NCI-H1105 (cell line): ENCODE measurements at places on chromosomes 12 and 14.

- DNase-seq: no peak
Measured at GRCh38 chr14:101627915-101628262, 66.6 kb downstream of the DIO3 start.

DNA sequence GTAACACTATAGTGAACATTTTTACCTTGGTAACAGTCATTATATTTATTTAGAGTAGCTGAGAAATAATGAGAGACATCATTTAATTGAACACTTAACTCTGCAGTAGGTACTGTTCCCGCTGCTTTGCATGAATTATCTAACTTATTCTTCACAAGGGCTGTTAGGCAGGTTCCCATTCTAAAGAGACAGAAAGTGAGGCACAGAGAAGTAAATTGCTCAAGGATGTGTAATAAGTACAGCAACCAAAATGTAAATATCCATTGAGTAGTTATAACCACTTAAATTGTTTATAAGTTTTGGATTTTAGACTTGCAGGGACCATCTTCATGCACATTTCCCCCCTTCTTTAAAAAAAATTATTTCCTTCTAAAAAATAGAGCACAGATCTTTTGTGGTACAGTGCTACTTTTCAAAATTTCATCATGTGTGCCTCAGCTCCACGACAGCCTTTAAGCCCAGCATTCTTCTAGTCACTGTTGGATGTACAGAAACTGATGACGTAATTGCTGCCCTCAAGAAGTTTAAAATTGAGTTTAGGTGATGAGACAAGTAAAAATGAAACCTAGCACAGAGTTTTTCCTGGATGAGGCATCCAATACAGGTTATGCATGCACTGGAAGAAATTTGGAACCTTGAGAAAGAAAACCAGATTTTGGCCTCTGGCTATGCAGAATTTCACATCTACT is 6.0 kb upstream of the MANSC4 start:
- DNase-seq: no peak

GRCh38 chr12:27260746-27261145 is 16.7 kb downstream of the STK38L start:
- DNase-seq: no peak

DNA sequence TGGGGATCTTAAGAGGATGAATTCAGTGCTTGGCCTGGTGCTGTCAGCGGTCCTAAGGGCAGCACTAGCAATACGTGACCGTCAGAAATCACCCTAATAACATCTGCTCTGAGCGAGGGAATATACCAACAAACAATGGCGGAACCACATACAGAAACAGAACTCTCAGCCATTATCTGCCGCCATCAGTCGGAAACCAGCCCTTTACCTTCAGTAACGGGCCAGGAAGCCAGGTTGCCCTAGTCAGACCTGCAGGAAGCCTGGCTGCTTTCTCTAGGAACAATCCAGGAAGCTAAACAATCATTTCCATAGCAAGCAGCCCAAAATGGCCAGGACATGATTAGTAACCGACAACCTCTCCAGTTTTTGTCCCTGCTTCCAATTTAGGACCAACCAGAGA is 5.6 kb downstream of the CDCA4 start:
- DNase-seq: no peak

GRCh38 chr12:122526683-122527477 is at the start of the genes KNTC1 and RSRC2:
Gene KNTC1 (plus strand): TSS chr12:122527249. CDS start chr12:122530064, 2,815 bp downstream.
Gene RSRC2 (minus strand): TSS chr12:122526936. CDS start chr12:122526853, 83 bp downstream.
- DNase-seq: peak; percentile 100

- DNase-seq: no peak
Measured at GRCh38 chr12:121713793-121714192, 1.2 kb downstream of the TMEM120B start.

- DNase-seq: no peak
Measured at GRCh38 chr14:37114559-37114958, 57.8 kb downstream of the SLC25A21 start.

GRCh38 chr12:24630856-24631255 is 318.0 kb downstream of the BCAT1 start:
- no peak for DNase-seq

- DNase-seq: no peak
Measured at GRCh38 chr14:99252940-99253868, 18.8 kb downstream of the BCL11B start.

DNA sequence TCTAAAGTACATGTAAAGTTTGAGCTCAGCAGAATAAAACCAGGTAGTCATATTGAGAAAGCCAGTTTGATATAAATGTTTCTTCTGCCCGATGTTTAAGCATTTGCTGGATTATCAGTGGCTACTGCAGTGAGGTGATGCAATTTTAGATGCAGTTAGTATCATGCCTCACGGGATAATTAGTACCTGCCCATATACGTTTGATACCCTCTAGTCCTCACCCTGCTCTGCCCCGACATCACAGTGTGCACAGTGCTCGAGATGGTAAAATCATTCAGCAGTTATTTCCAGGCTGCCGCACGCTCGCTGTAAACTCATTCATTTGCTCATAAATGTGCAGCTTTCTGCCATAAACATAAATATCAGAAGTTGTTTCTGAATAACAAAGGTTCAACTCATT is 152.7 kb downstream of the PELI2 start:
- no peak for DNase-seq

DNA sequence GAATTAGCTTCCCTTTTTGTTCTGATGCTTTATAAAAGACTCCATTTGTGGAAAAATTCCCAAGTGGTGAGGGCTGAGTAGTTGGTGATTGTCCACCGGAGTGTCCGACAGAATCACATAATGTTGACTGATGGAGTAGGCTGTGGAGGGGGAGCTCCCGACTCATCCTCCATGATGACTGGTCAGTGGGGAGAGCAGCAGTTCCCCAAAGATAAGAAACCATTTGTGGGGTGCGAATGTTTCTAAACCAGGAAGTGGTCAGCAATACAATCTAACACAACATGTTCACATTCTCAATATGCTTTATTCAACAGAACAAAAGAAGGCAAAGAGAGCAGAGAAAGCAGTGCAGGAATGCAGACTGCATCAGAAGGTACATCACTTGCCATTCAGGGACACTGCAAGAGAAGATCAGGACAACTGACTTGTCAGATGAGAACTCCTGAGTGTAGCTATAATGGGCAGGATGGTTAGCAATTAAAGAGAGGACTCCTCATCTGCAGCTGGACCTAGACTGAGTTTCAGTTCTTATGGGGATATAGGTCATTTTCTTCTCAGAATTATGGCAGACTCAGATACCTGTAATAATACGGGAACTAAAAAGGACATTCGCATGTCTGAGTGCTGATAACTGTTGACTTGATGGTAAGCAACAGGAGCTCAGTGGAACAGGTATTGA is 5.4 kb downstream of the KRT6B start:
- DNase-seq: no peak

GRCh38 chr12:108630481-108631207 is 3.0 kb downstream of the SELPLG start:
- no peak for DNase-seq

DNA sequence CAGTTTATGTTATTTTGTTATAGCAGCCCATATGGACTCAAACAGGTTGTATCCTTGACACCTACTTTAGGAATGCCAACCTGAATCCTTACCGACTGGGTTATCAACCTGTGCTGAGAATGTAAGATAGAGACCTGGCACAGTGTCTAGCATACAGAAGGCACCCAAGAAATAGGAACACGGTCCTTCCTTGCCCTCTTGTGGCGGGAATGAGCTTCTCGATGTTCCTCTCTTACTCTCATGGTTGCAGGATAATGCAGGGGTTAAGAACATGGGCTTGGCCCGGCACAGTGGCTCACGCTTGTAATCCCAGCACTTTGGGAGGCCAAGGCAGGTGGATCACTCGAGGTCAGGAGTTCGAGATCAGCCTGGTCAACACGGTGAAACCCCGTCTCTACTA is 6.5 kb downstream of the C12orf43 start:
- DNase-seq: peak; percentile 16

DNA sequence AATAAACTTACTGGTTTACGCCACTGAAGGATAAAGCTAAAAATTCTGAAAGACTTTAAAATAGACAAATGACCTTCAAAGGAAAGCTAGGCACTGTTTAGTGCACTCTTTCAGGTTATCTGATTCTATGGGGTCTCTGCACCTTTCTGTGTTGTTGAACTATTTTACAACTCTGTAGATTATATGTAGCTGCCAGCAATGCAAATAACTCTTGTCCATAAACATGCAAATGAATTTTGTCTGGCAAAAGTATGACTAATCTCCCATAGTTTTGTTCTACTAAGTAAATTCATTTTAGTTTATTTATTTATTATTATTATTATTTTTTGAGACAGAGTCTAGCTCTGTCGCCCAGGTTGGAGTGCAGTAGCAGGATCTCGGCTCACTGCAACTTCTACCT is 266.3 kb upstream of the CCDC196 start:
- DNase-seq: no peak

- no peak for DNase-seq
Measured at GRCh38 chr12:64569923-64570691, 40.2 kb upstream of the RASSF3 start.

- DNase-seq: peak; percentile 92
Measured at GRCh38 chr12:14384783-14385638, 19.5 kb downstream of the ATF7IP start.

DNA sequence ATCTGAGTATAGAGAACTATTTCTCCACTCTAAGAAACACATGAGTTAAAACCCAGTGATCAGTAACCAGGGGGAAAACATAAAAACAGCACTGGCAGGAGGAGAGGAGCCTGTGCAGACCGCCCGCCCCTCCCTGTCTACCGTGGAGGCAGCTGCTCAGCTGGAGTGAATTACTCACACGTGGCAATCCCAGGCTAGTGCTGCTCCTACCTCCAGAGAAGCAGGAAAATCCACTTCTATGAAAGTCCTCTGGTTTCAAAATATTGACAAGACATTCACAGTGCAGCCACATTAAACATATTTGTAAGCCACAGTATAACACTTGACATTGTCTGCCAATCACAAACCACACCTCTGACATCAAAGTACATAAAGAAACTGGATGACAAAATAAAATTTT is 16.7 kb downstream of the TMEM132D start:
- DNase-seq: no peak

GRCh38 chr14:71597955-71598660 is 334.1 kb upstream of the RGS6 start:
- no peak for DNase-seq

GRCh38 chr14:78310272-78310671 is 140.1 kb downstream of the NRXN3 start:
- DNase-seq: no peak

GRCh38 chr12:45745861-45746277 is 16.4 kb downstream of the ARID2 start:
- DNase-seq: no peak

DNA sequence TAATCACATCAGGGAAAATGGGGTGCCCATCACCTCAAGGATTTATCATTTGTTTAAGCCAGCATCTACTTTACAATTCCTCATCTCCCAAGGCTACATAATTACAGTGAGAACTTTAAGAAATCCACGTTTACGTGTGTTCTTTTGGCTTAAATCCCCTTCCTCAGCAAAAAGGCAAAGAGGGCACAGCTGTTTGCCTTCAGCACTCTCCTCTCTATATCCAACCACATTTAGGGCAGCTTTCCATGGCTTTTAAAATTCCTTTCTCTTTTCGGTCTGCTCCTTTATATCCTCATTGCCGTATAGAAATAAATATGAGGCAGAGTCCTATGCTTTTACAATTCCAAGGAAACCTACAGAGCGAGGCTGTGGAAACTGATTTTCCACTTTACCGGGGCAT is 175.9 kb downstream of the EMP1 start:
- no peak for DNase-seq

DNA sequence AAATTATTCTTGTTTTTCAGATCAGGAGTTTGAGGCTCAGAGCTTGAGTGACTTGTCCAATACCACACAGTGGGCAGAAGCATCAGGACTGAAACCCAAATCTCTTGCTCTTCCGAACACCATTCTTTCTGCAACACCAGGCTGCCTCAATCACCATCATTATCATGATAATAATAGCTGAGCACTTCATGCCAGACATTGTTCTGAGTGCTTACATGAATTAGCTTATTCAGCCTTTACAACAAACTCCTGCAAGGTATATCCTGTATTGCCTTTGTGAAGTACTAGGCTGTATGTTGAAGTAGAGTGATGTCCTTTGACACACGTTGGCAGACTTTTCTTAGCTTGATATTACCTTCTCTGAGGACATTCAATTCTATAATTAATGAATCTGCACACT is 257.4 kb upstream of the ATP2B1 start:
- no peak for DNase-seq

- no peak for DNase-seq
Measured at GRCh38 chr14:58397156-58397555, 1.4 kb downstream of the TOMM20L start.

DNA sequence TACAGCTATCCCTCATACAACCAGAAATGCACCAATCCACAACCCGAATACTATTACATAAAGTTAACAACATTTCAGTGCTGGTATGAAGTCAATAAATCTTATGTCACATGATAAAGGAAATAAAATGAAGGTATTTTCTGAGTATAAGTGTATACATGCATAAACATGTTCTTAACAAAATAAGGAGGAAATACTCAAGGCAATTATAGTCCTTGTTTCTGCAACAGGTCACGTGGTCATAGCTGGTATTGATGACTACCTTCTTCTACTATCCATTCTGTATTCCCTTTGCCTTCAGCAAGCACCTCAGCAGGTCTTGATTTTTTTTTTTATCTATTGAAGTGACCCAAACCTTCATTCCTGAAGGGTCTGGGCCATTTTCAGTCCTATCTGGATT is 675.6 kb downstream of the RPL10L start:
- DNase-seq: no peak

GRCh38 chr12:30823156-30823699 is 68.5 kb upstream of the CAPRIN2 start:
- DNase-seq: no peak

- no peak for DNase-seq
Measured at GRCh38 chr14:99181804-99182520, 90.0 kb downstream of the BCL11B start.

GRCh38 chr12:71892059-71892458 is 46.6 kb upstream of the TPH2 start:
- no peak for DNase-seq

GRCh38 chr12:55675666-55676065 is 32.0 kb downstream of the ITGA7 start:
- DNase-seq: no peak

DNA sequence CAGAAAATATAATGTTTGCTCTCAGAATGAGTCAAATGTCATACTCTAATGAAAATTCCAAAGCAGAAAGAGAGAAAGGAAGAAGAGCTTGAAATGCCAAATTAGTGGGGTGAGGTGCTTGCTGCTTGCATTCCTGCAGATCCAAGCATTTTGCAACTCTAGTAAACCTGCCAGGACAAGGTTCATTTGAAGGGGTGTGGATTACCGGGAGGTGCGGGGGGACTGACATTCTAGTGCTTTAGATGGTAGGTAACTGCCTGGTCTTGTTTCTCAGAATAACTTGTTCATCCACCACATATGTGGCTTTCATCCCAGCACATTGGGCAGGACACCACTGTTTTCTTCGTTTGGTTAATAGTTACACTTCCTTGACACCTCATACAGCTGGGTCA is 144.4 kb downstream of the AKAP6 start:
- DNase-seq: no peak

- DNase-seq: no peak
Measured at GRCh38 chr14:69427596-69427995, 29.1 kb downstream of the SLC39A9 start.

- no peak for DNase-seq
Measured at GRCh38 chr12:68621472-68622081, 10.9 kb downstream of the RAP1B start.
